Stomach (tissue), 19 donors: ENCODE measurements at places on chromosomes 7 and 10. TPM values are rescaled to one million over a fixed set of nuclear protein-coding genes. Genes with fewer than 3 reads are reported as not detected.

Gene UTF1
- total RNA-seq, result not detected

Gene PON1
- total RNA-seq, result not detected

Gene CPED1
- 44.9 TPM for total RNA-seq

Gene KCP
- total RNA-seq, result 0.73 TPM

Gene JAKMIP3
- 0.58 TPM for total RNA-seq

Gene ZNF727
- total RNA-seq, result not detected

Gene FAM25G
- total RNA-seq, result not detected

Gene MARCHF5
- 4.9 TPM for total RNA-seq

Gene VGF
- not detected for total RNA-seq

Gene LIPK
- not detected for total RNA-seq

Gene CLCN1
- total RNA-seq, result not detected

Gene ANXA8L1
- not detected for total RNA-seq

Gene ZNF394
- total RNA-seq, result 65.0 TPM

Gene METTL27
- not detected for total RNA-seq

Gene IGFBP3
- total RNA-seq, result 12.1 TPM

Gene ORAI2
- 9.9 TPM for total RNA-seq

Gene CCZ1
- total RNA-seq, result 46.9 TPM

Gene MCMBP
- 19.8 TPM for total RNA-seq

Gene SORCS1
- 10.1 TPM for total RNA-seq

Gene PTF1A
- total RNA-seq, result not detected

Gene GPC2
- not detected for total RNA-seq

Gene CALHM1
- total RNA-seq, result not detected

Gene ZNF467
- 14.0 TPM for total RNA-seq

Gene OR9A2
- total RNA-seq, result not detected
